Activated CD8-positive, alpha-beta memory T cell treated with anti-CD3 and anti-CD28 coated beads for 4 hours (primary cell): ENCODE measurements at places on chromosomes 4 and X.

- no peak for DNase-seq
Observed at GRCh38 chr4:111985426-111985825, 159.8 kb upstream of the FAM241A start.

DNA sequence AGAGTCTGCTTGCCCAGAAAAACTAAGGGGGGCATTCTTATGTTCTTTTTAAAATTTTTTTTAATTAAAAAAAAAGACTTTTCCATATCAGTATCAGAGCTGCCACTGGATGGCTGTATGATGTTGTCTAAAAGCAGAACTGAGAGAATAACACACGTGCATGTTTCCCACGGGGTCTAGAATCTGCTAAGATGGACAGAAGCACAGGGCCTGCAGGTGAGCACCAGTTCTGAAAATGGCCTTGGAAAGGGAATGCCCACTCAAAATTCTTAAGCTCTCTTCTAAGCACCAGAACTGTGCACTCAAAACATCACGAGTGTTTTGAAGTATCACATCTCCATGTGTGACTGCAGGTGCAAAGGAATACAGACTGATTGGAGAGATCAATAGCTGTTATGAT, 61.1 kb downstream of the ARAP2 start:
- no peak for DNase-seq

GRCh38 chr4:67576059-67576466, 17.5 kb downstream of the STAP1 start:
- no peak for DNase-seq

GRCh38 chrX:115368876-115369275, 79.4 kb downstream of the LUZP4 start:
- no peak for DNase-seq

DNA sequence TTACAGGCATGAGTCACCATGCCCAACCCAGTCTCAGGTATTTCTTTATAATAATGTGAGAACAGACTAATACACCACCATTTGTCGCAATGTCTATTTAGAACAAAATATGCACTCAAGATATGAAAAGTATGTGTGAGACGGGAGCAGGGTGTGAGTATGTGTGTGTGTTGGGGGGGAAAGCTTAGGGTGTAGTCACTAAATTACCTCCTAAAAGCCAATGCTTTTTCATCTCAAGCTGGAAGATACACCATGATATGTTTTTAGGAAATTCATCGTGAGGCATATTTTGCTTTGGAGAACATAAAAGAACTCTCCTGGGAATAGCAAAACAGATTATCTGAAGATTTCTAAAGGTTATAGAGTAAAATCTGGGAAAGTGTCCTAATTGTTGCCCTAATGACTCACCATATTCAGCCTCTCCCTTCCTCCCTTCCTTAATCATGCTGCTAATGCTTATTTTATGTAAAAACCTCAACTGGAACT, 262.7 kb downstream of the PDHA2 start:
- DNase-seq = no peak

GRCh38 chr4:27304751-27305150, 444.1 kb downstream of the STIM2 start:
- DNase-seq = no peak

GRCh38 chr4:76705472-76705871, 192.5 kb downstream of the SOWAHB start:
- DNase-seq = no peak

DNA sequence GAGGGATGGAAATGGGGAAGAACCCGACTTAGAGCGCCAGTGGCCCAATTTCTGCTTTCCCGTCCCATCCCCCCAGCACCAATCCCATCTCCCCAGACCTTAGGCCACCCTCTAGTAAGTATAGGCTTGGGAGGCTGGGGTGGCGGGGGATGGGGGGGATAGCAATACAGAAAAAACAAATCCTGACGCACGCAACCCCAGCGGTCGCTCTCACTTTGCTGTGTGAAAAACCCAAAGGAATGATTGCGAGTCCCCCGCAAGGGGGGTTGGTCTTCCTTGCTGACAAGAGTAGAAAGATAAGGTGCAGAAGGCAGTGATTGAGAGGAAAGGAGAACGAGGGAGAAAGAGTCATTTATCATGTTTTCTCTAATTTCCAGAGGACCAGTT, 863 bp downstream of the CPE start:
- DNase-seq = no peak

DNA sequence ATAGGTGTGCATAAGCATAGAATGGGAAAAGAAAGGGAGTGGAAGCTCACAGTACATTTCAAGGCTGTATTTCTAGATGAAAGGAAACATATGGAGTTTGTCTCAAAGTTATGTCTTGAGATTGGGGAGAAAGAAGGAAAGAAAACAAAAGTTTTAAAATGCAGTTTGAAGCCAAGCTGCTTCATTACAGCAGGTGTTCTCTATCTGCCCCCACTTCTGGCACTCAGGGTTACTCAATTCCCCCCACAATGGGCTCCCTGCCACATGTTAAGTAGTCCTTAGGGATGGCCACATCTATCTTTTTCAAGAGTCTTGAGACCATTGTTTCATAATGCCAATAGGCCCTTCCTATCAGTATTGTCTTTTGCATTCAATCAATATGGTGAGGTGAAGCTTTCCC, 367.4 kb upstream of the ANXA10 start:
- DNase-seq = no peak

- DNase-seq = no peak
Observed at GRCh38 chr4:184689681-184690080, 40.1 kb downstream of the PRIMPOL start.

GRCh38 chr4:104766676-104767075, 272.0 kb upstream of the CXXC4 start:
- no peak for DNase-seq

- no peak for DNase-seq
Observed at GRCh38 chrX:24862343-24862742, 153.4 kb downstream of the ARX start.

DNA sequence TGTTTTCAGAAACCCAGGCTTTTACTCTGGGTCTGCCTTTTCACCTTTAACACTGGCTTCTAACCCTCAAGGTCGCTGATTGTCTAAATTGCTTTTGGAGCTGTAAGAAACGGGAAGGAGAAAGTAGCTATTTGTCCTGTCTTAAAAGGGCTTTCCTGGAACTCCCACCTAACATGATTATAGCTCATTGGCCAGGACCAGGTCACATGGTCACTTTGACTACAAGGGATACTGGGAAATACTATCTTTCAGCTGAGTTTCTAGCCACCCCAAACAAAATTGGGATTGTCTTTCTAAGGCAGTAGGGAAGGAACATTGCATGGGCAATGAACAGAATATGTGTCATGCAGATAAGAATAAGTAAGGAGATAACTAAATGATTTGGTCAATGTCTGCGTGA, 106.7 kb upstream of the ARHGAP24 start:
- DNase-seq = no peak

- DNase-seq = no peak
Observed at GRCh38 chrX:13652287-13652793, 601 bp upstream of the TCEANC start.

GRCh38 chrX:10022580-10023245, 55.6 kb downstream of the CLDN34 start:
- DNase-seq = no peak

DNA sequence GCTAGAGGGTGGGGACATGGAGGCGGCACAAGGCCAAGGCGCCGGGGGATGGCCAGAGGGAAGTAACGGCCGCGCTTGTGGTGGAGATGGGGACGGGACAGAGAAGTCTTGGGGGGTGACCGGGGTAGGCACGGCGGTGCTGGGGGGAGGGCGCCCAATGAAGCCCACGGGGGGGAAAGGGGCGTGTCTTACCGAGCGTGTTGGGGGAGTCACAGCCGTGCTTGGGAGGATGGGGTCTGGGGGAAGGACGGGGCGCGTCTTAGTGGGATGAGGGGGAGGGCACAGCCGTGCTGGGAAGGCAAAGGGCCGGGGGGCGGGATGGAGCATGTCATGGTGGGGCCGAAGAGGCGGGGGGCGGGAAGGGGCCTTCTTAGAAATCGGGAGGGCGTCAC, 952 bp downstream of the ARSD start:
- no peak for DNase-seq

GRCh38 chrX:63363788-63364187, 12.7 kb upstream of the SPIN4 start:
- no peak for DNase-seq
